Amniotic stem cell (primary cell): ENCODE measurements at places on chromosomes 6 and 20.

GRCh38 chr20:62219992-62220665 lies at the start of gene HRH3:
HRH3 (minus strand) TSS chr20:62220278; CDS start chr20:62219970, 308 bp downstream.
- no peak for DNase-seq

GRCh38 chr20:63956664-63957003 lies 418 bp upstream of the UCKL1 start:
- DNase-seq: no peak

DNA sequence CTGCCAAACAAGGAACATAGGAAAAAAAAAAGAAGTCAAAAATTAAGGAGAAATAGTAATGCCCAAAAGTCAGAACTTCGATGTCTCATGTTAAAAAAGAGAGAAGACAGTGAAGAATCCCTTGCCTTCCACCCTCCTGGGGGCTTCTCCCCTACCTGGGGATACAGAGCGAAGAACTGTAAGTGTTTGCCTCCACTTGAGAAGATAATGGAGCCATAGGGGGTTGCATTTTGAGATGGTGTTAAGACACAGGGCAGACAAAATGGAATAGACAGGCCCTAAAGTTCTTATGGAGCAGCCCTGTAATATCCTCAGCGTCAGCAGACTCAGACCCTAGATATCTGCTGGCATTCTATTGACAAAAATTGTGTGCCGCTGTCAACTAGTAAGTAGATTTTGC lies 222.2 kb upstream of the MAP3K7 start:
- DNase-seq: no peak

DNA sequence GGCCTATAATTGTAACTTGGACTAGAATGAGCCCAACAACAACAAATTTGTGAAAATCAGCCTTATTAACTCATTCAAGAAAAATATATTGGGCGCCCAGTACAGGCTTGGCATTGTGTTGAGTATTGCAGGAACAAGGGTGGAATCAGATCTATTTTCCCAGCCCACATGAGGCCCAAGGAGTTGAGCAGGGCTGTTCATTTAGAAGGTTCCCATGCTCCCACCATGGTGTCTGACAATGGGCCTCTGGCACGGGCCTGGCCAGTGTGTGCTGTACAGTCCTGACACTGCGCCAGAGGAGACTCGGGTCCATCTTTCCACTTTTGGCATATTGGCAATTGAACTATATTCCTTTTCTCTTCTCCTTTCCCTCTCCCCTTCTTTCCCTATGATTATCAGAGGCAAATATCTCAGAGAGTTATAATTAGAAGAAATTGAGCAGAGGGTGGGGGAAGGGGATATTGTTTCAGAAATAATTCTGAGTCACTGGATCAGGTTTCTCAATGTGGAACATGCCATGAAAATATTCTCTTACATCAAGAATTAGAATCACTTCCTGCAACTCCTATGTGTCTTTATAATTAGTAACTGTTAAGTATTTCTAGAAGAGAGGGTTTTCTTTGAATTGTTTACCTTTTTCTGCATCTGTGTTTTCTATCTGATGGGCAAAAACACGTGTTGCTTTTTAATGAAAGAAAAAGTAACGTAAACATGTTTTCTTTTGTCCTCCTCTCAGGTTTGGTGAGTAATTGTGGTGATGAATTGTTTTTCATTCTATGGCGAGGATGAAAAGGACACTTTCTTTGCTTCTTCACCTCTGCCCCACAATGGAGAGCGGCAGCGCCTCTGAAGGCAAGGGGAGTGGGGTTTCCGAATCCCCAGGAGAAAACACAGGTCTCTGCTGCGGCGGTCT lies 209.4 kb downstream of the FOXA2 start:
- DNase-seq: no peak

GRCh38 chr6:142935553-142936517 lies 9.1 kb downstream of the HIVEP2 start:
- DNase-seq: no peak

- DNase-seq: no peak
These were observed 10.4 kb upstream of the CTCFL start for GRCh38 chr20:57535297-57535696.

DNA sequence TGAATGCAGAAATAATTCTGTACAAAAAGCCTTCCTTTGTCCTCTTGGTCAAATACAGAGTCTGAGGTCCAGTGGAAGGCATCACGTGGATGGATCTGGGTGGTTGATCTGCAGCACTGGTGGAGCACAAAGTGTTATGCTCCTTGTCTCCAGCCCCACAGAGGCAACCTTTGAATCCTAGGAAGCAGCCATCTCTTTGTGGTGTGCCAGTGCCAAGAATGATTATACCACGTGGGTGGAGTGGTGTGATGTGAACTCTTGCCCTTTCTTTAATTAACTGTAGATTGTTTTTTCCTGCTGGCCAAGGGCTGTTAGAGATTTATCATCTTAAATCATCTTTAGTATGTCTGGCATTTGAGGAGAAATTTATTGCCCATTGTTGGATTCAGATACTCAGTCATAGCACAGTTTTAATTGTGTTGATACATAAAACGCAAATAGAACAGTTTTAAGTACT lies 31.1 kb downstream of the NCOA7 start:
- no peak for DNase-seq

DNA sequence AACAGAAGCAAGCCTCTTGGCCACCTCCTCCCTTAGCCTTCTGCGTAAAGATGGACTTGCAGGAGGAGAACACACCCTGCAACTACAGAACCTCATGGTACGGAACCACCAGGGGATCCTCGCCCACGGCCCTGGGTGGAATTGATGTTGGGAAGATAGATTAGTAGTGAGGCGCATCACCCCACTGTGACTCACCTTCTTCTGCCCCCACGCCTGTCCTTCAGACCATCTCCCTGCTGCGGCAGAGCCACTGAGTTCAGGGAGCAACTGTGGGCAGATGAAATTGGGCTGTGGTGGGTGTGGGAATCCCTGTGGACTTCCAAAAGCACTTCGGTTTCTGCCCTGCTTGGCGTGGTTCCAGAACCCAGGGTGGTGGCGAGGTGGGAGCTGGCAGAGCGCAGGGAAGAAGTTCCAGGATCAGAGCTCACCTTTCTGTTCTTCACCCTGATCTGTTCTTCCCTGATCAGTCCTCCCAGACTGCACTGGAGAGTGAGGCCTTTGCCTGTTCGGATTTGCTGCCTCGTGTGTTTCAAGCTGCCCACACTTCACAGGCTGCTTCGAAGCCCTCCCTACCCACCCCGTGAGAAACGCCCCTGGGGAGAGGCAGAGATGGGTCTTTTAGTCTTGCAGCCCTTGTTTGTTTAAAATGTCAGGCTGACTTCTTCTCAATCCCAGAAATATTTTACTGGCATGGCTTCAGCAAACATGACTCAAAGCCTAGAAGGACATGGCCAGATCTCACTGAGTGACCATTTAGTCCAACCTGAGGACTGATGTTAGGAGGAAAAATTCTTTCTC lies 92.8 kb upstream of the MLN start:
- no peak for DNase-seq

- no peak for DNase-seq
These were observed 30.5 kb downstream of the RPRD1B start for GRCh38 chr20:38063911-38064530.

- DNase-seq: no peak
These were observed 238.3 kb downstream of the EPM2A start for GRCh38 chr6:145497006-145497405.

DNA sequence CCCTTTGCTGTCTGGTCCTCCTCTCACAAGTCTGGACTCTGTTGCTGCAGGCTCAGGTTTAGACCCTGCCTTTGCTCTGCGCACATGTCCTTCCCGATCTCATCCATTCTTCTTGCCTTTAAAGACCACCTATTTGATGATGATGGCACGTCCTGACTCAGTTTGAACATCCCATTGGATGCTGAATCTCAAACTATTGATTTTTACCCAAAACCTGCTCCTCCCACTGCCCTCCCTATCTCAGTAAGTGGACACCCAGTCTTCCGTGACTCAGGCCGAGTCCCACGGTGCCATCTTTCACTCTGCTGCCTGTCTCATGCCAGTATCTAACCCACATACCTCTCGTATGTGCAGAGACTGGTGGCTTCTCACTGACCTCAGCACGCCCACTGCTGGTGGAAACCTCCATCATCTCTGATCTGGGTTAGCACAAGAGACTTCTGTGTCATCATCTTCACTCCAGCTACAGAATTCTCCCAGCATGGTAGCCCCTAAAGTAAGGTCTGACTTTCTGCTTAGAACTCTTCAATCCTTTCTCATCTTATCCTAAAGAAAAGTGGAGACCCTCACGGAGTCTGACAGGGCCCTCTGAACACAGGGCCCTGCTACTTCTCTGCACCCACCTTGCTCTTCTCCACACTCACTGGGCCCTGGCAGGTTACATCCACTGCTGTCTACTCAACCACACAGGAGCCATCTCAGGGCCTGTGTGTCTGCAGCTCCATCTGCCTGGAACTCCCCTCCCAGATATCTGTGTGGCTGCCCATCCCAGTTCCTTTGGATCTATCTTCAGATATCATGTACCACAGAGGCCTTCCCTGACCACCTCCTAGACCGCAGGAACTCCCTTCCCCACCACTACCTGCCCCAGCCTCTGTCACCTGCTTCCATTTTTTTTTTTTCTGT lies 387.1 kb upstream of the AGPAT4 start:
- DNase-seq: no peak

DNA sequence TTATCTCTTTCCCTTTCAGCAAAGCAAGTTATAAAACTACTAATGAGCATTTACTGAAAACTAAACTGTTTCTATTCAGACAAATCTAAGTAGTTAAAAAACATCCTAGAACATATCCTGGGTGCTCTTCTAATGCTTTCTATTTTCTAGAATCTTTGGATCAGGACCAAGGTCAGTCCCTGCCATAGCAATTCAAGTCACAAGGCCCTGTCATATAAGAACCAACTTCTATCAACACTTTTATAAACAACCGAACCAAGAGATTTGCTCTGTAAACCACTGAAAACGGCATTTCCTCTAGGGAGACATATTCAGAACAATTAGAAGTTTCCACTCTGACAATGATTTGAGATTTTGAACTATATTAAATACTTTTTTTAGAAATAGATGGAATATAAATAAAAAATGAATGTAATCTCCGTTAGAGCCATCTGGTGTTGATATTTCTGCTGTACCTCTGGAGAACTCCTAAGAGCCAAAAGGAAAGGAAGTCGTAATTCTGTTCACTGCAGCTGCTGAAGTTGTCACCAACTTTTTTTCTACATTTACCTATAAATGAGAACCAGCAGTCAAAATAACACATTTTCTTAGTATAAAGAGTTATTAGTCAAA lies 51.4 kb upstream of the LGSN start:
- no peak for DNase-seq

DNA sequence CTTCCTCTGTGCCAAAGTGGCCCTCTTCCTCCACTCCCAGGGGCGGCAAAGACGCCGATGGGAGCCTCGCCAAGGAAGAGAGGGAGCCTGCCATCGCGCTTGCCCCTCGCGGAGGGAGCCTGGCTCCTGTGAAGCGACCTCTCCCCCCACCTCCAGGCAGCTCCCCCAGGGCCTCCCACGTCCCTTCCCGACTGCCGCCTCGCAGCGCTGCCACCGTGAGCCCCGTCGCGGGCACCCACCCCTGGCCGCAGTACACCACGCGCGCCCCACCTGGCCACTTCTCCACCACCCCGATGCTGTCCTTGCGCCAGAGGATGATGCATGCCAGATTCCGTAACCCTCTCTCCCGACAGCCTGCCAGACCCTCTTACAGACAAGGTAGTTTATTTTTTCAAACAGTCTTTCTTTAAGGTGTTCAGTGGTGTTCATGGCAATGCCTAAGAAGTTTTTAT lies 64.9 kb downstream of the FNDC1 start:
- no peak for DNase-seq

DNA sequence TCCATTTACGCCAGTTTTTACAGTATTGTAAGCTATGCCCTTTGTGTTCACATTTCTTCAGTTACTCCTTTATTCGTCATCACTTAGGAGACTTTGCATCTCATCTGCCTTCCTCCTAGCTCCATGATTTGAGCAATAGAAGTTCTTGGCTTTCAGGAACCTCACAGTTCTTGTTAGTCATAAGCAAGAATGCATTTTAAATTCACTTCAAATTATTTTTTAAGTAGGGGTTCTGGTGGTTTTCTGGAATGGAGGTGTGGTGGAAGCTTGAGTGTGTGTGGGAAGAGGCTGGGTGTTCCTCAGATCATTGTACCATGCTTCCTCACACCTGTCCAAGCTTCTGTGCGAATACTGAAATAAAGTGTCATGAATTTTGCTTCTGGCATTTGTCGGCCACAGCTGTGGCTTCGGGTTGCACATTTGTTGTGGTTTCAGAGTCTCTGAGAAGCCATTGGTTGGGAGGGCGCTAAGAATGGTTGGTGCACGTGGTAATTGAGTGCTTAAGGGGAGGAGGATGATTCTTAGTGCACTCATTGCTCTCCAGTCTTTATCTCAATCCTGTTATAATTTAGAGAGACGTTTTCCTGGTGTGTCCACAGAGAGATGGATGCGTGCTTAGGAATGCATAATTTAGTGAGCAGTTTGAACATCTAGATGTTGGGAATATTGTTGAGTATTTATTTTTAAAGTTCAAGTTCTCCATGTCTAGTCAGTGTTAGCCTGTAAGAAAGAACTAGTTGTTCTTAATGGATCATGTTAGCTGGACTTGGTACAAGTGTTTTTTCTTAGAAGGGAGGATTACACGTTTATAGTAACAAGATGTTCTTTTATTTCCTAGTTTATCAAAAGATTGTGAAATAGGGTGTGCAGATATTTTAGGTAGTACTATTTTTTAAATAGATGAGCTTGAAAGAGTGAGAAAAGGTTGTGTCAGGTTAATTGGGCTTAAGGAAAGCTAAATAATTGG lies 31.9 kb downstream of the FOXO3 start:
- DNase-seq: no peak

- no peak for DNase-seq
These were observed 32.2 kb upstream of the VGLL2 start for GRCh38 chr6:117233145-117233544.

GRCh38 chr20:23246717-23247664 lies 103.6 kb upstream of the NXT1 start:
- no peak for DNase-seq

- no peak for DNase-seq
These were observed 6.9 kb downstream of the ABCC10 start for GRCh38 chr6:43434001-43434840.

DNA sequence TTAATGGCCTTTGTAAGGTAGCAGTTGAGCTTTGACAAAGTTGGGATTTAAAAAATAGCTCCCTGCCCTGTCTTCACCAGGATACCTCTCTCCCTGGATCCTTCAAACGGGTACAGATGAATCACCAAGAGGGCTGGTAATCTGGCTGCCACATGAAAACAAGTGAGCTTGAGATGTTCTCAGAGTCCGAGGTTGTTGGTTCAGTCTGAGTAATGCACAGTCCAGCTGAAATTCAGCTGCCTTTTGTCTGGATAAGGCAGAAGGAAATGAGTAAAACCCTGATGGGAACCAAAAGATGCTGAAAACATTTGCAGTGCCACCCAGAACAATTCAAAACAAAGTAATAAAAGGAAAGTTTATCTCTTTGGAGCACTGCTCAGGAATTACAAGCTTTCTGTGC lies 86.8 kb downstream of the GJA1 start:
- DNase-seq: peak; percentile 82

DNA sequence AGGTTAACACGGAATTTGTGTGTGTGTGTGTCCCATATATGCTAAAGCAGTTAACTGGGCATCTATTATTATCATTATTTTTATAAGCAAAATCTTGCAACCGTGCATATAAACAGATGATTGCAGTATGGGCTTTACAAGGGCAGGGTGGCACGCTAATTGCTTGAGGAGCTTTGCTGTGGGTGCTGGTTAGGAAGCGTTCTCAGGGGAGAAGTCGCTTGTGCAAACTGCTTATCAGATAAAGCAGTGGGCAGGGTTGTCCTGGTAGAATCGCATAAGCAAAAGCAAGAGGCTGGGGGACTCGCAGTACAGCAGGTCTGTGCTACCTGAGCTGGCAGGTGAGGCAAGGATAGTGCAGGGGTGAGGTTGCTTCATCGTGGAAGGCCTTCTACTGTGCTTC lies 9.7 kb upstream of the CCN6 start:
- no peak for DNase-seq
